ENCODE measurements at places on chromosomes 11 and 22.
A peak's percentile ranks its signal among the peaks of the same experiment; 100 is the strongest.

- no peak overlapping the region for H3K4me3 ChIP-seq
- no peaks in the 10 kb centered on the region for H3K27me3 ChIP-seq
- no peak for DNase-seq
- H3K4me1 ChIP-seq, result no peaks in the 10 kb centered on the region
- H3K27ac ChIP-seq, result no peak overlapping the region
- H3K36me3 ChIP-seq, result no peaks in the 10 kb centered on the region
These were observed 214.7 kb upstream of the SYN3 start for GRCh38 chr22:33272871-33273270.

DNA sequence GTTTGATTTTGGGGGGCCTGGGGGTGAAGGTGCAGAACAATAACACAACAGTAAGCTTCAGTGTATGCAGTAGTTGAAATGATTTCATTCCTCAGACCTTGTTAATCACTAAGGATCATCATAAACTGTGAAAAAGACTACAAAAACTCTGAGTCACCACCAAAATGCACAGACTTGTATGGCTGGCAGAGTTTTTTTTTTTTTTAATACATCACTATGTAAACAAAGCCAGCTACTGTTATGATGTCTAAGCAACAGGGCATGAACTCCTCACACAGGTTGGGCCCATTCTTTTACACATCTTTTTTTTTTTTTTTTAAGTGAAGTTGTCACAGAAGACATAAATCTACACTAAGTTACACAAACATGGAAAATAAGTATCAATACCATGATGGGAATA lies 311.9 kb downstream of the GUCY1A2 start:
- no peaks in the 10 kb centered on the region for H3K4me1 ChIP-seq
- DNase-seq, result no peak
- no peak overlapping the region for H3K27ac ChIP-seq
- H3K4me3 ChIP-seq, result no peak overlapping the region
- no peaks in the 10 kb centered on the region for H3K27me3 ChIP-seq

GRCh38 chr22:46098525-46099475 lies 51.5 kb upstream of the PPARA start:
- no peaks in the 10 kb centered on the region for H3K36me3 ChIP-seq
- peaks cover 2% of the 10 kb centered on the region for H3K4me1 ChIP-seq
- no peak overlapping the region for H3K27ac ChIP-seq
- no peak for DNase-seq
- no peak overlapping the region for H3K4me3 ChIP-seq
- no peaks in the 10 kb centered on the region for H3K27me3 ChIP-seq

DNA sequence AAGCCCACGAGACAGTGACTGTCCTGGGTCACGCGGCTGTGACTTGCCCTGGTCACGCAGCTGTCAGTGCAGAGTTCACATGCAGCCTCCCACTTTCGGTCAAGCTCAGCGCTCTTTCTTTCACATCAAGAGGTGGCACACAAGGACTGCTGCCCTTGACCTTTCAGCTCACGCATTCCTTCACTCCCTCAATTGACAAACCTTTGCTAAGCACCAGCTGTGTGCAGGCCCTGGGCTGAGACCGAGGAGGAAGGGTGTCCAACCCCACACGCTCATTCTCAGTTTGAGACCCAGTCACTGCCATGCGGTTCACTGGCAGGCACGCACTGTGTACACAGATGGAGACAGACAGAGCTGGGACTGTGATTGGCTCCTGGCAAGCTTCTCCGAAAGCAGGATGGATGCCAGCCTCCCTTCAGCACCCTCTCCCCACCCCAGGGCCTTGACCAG lies 70.3 kb downstream of the SCUBE1 start:
- no peak overlapping the region for H3K4me3 ChIP-seq
- H3K36me3 ChIP-seq, result peaks cover 2% of the 10 kb centered on the region
- H3K4me1 ChIP-seq, result peaks cover 3% of the 10 kb centered on the region
- H3K27ac ChIP-seq, result no peak overlapping the region
- DNase-seq, result no peak

GRCh38 chr22:50011447-50012210 lies 936 bp downstream of the IL17REL start:
- peaks cover 2% of the 10 kb centered on the region for H3K36me3 ChIP-seq
- peaks cover 31% of the 10 kb centered on the region for H3K27me3 ChIP-seq
- H3K27ac ChIP-seq, result peak overlapping the region; percentile 71
- H3K4me1 ChIP-seq, result peaks cover 8% of the 10 kb centered on the region
- DNase-seq, result peak; percentile 7

- H3K4me3 ChIP-seq, result no peak overlapping the region
- H3K36me3 ChIP-seq, result peaks cover 4% of the 10 kb centered on the region
- no peaks in the 10 kb centered on the region for H3K27me3 ChIP-seq
- DNase-seq, result no peak
These were observed 131.2 kb upstream of the MTMR2 start for GRCh38 chr11:96054870-96055705.

GRCh38 chr22:45112136-45112879 lies 51.4 kb upstream of the NUP50 start:
- peaks cover 15% of the 10 kb centered on the region for H3K27me3 ChIP-seq
- no peaks in the 10 kb centered on the region for H3K36me3 ChIP-seq
- no peak overlapping the region for H3K27ac ChIP-seq
- no peak for DNase-seq

DNA sequence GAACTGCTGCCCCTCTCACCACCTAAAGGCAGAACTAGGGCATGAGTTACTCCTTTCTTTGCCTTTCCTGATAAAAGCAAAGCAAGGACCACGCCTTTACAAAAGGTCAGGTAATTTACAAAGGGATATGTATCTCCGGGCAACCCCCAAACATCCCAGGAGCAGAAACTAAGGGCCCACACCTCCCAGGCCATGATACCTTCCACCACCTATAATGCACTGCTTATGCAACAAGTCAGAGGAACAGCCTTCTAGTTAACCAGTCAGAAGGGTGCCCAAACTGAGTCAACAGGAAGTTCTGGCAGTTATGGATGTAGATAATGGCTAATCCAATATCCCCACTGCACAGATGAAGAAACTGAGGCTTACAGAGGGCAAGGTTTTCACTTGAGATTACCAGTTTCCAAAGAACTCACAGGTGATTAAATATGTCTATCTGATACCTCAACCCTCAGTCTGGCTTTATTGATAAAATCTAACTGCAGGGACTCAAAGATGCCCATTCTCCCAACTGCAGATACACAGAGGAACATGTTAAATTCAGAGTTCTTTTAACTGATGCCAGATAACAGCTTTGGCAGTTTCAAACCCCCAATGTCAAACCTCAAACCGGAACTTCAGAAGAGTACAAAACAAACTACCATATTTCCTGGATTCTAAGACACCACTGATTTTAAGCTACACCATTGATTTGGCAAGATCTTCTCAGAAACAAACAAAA lies 16.8 kb upstream of the CASTOR1 start:
- DNase-seq, result no peak
- H3K36me3 ChIP-seq, result peaks cover 4% of the 10 kb centered on the region
- H3K27me3 ChIP-seq, result no peaks in the 10 kb centered on the region
- H3K4me1 ChIP-seq, result peaks cover 90% of the 10 kb centered on the region
- peak overlapping the region; percentile 86 for H3K27ac ChIP-seq
- peak overlapping the region; percentile 89 for H3K4me3 ChIP-seq

DNA sequence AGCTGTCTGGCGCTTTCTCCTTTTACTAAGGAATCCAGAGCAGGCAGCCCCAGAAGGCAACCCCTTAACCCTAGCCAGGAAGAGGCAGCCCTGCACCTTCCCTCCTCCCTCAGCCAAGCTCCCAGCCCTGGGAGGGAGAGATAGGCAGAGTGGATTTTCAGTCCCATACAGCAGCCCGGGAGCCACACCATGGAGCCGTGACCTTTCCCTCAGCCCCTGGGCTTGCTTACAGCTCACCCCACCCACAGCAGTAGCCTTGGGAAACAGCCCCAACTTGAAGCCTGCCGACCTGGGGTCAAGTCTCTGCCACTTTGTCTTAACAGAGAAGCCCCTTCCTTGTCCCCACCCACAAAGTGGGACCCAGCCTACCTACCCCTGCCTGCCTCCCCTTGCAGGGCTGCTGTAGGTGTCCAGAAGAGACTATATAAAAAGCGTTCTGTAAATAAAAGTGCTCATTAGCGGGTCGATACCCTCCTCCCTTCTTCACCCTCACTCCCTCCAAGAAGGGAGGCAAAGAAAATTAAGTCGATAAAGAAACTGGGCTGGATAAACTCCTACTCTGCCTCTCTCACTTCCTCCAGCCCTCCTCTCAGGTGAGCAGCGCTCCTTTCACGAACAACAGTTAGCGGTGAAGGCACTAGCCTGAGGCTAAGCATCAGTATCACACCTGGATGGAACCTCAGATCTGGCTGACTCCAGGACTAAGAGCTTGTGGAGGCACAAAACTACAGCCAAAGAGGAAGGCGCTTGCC lies 4.2 kb downstream of the TST start:
- no peak overlapping the region for H3K4me3 ChIP-seq
- H3K27me3 ChIP-seq, result peaks cover 1% of the 10 kb centered on the region
- DNase-seq, result no peak
- H3K36me3 ChIP-seq, result no peaks in the 10 kb centered on the region
- H3K27ac ChIP-seq, result no peak overlapping the region

DNA sequence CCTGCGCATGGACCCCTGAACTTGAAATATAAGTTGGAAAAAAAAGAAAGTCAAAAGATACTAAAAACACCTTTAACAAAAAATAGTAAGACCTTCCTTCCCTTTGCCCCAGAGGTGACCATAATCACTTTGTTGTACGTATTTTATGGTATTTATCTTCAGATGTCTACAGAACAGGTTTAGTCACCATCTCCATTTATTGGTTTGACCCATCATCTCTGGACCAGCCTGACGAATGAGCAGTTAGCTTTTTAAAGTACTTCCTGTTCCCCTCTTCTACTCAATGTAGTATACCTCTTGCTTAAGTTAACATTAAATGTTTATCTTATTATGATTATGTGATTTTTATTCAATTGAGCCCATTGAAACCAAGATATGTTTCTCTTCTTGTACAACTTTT lies 64.7 kb upstream of the CREB3L1 start:
- H3K4me1 ChIP-seq, result peaks cover 12% of the 10 kb centered on the region
- H3K27me3 ChIP-seq, result peaks cover 44% of the 10 kb centered on the region
- no peak overlapping the region for H3K4me3 ChIP-seq

DNA sequence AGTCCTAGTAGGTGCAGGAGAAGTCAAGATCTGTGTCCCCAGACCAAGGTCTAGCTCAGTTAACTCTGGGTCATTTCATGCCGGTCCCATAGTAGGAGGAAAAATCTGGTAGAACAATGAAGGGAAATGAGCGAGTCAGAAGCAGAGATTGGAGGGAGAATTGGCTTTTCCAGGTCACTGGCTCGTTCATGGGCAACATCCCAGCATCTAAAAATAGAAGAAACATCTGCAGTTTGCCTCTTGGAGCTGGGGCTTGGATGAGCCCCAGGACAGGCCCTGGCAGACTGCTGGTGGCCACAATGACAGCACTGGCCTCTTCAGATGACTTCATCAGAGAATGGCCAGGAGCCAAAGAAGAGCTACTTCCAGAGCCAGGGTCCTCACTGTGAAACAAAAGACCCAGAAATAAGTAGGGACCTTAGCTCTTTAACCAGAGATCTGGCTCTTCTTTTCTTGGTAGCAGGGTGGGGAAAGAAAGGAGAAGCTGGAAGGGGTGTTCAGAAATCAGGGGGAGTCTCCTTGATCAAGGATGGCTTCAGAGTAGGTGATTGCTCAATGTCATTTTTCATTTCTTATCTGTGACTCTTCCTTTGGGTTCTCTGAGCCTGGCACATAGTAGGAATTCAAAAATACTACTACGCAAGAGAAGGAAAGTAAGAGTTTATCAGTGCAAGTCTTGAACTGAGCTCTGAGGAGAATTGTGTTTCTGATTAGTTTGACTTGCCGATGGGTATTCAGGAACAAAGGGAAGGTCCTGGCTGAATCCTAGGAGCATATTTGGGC lies 102.6 kb downstream of the TMPRSS5 start:
- no peaks in the 10 kb centered on the region for H3K36me3 ChIP-seq
- H3K4me1 ChIP-seq, result no peaks in the 10 kb centered on the region
- DNase-seq, result no peak

DNA sequence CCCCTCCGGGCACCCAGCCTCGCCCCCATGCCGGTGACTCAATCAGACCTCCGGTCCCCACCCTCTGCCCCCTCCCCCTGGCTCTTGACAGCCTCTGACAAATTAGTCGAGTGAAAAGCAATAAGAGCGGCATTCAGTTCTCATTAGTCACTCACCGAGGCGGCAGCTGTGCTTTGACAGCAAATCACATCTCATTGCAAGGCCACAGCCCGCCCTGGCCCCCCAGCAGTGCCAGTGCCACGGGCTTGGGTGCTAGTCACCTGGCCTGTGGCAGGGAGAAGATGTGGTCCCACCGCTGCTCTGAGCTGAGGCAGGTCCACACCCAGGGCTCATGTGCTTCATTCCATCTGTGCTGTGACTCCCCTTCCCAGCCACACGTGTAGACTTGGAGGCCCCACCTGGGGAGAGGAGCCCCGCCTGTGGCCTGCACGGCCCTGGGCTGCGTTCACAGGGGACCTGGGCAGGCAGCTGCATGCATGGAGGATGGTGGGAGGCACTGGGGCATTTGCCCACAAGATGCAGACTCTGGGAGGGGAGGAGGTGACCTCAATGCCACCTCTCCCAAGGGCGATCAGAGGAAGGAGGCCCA lies 7.4 kb upstream of the TH start:
- no peak for DNase-seq
- H3K27me3 ChIP-seq, result no peaks in the 10 kb centered on the region
- no peaks in the 10 kb centered on the region for H3K36me3 ChIP-seq
- H3K27ac ChIP-seq, result no peak overlapping the region
- H3K4me3 ChIP-seq, result no peak overlapping the region

DNA sequence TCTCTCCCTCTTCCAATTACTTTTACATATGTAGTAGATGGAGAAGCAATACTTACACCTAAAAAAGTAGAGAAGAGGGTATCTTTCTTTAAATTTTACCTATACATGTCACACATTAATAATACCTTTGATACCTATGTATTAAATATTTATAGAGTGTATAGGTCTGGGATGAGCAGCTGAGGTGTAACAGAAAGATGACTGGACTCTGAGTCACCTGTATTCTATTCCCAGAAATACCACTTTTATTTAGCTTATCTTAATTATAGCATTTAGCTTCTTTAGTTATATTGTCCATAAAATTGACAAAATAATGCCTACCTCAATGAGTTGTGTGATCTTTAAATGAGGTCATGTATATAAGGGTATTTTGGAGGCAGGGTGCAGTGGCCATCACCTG lies 30.6 kb upstream of the YAP1 start:
- no peaks in the 10 kb centered on the region for H3K4me1 ChIP-seq
- peaks cover 13% of the 10 kb centered on the region for H3K27me3 ChIP-seq
- H3K4me3 ChIP-seq, result no peak overlapping the region
- no peak for DNase-seq
- H3K27ac ChIP-seq, result no peak overlapping the region

- H3K27me3 ChIP-seq, result no peaks in the 10 kb centered on the region
- DNase-seq, result no peak
- peaks cover 20% of the 10 kb centered on the region for H3K4me1 ChIP-seq
- H3K4me3 ChIP-seq, result no peak overlapping the region
- peak overlapping the region; percentile 8 for H3K27ac ChIP-seq
These were observed 58.6 kb downstream of the HIPK3 start for GRCh38 chr11:33315822-33316221.

- H3K27me3 ChIP-seq, result peaks cover 27% of the 10 kb centered on the region
- no peak overlapping the region for H3K27ac ChIP-seq
- no peaks in the 10 kb centered on the region for H3K4me1 ChIP-seq
- no peaks in the 10 kb centered on the region for H3K36me3 ChIP-seq
These were observed 33.8 kb upstream of the LRRC32 start for GRCh38 chr11:76704171-76704948.

- H3K4me1 ChIP-seq, result no peaks in the 10 kb centered on the region
- H3K4me3 ChIP-seq, result no peak overlapping the region
- H3K36me3 ChIP-seq, result no peaks in the 10 kb centered on the region
- peaks cover 7% of the 10 kb centered on the region for H3K27me3 ChIP-seq
- no peak overlapping the region for H3K27ac ChIP-seq
These were observed 111.8 kb downstream of the MPPED2 start for GRCh38 chr11:30474151-30474954.

- no peaks in the 10 kb centered on the region for H3K36me3 ChIP-seq
- peaks cover 5% of the 10 kb centered on the region for H3K4me1 ChIP-seq
- no peaks in the 10 kb centered on the region for H3K27me3 ChIP-seq
- no peak overlapping the region for H3K4me3 ChIP-seq
These were observed 6.1 kb upstream of the ZDHHC8 start for GRCh38 chr22:20125201-20126174.

All from T-helper 17 cell (primary cell).